ENCODE measurements at places on chromosomes 5 and 9.

DNA sequence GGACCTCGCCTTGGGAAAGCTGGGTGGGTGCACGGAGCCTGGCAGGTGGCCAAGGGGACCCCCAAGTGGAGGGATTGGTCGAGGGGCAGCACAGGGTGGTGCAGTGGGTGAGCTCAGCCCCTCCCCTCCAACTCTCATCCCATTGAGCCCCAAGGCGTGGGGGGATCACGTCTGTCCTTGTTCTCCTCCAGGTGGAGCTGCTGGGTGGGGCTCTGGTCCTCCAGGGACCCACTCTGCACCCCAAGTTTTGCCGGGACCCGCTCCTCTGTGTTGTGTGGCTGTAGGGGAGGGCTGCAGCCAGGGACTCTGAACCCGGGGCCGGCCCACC, 3.6 kb upstream of the FUT7 start:
- DNase-seq, result no peak

- no peak for DNase-seq
Observed at GRCh38 chr9:127568618-127568970, 43.5 kb upstream of the STXBP1 start.

DNA sequence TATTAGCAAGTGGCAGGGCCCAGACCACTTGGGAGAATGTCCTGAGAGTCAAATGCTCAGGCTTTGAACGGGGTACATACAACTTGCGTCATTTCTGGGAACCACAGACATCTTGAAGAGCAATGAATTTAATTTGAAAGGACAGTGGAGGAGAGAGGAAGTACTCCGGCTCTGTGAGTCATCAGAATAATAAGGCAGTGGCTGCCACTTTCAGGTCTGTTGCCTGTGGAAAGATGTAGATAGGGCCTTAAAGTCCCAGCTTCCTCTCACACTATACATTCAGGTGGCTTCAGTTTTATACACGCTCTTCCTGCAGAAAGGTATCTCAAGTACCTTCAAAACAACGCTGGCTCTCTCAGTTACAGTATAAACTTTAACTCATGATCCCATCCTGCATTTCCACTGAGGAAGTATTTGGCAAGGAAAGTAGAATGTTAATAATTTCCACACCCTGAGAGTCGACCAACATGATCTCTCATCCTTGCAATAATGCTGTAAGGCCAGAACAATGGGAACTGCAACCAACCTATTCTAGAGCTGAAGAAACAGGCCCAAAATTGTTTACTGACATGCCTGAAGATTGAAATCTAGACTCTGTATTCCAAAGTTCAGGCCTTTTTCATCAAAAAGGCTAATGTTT, 6.8 kb upstream of the PRUNE2 start:
- DNase-seq, result peak; percentile 65

DNA sequence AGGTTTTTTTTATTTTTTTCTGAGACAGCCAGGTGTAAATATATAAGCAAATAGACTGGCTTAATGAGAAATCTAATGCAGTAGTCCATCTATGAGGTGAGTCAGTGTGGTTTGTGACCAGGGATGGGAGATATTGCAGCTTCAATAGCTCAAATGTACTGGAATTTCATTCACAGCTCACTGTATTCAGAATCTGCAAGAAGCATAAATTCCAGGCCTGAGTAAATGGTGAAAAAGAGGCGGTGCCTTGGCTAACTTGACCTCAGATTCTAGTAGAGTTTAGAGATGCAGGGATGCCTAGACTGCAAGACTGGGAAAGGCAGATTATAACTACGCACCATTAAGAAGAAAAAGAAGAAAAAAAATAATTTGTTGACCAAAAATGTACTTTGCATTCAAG, 151.9 kb upstream of the SMC2 start:
- DNase-seq, result no peak

GRCh38 chr9:124835026-124835557, 18.2 kb upstream of the WDR38 start:
- peak; percentile 45 for DNase-seq

GRCh38 chr5:35274839-35275509, 44.7 kb upstream of the PRLR start:
- DNase-seq, result no peak

- no peak for DNase-seq
Observed at GRCh38 chr9:105328296-105328695, 83.8 kb downstream of the SLC44A1 start.

GRCh38 chr5:1035421-1036405, 27.1 kb downstream of the NKD2 start:
- no peak for DNase-seq

DNA sequence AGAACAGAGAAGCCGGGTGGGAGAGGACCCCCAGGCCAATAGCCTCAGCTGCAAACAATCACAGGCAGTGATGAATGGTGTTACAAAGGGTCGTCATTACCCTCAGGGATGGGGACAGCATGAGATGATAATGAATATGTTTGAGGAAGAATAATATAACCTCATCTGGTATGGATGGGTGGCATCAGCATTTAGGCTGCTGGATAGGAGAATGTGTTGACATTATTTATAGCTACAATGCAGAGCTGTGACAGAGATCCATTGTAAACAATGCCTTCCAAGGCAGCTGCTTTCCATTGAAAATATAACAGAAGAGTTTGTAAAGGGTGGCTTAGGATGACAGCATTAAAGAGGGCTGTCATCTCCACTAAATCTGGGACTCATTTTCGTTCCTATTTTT, 365.5 kb downstream of the KCNN2 start:
- no peak for DNase-seq

DNA sequence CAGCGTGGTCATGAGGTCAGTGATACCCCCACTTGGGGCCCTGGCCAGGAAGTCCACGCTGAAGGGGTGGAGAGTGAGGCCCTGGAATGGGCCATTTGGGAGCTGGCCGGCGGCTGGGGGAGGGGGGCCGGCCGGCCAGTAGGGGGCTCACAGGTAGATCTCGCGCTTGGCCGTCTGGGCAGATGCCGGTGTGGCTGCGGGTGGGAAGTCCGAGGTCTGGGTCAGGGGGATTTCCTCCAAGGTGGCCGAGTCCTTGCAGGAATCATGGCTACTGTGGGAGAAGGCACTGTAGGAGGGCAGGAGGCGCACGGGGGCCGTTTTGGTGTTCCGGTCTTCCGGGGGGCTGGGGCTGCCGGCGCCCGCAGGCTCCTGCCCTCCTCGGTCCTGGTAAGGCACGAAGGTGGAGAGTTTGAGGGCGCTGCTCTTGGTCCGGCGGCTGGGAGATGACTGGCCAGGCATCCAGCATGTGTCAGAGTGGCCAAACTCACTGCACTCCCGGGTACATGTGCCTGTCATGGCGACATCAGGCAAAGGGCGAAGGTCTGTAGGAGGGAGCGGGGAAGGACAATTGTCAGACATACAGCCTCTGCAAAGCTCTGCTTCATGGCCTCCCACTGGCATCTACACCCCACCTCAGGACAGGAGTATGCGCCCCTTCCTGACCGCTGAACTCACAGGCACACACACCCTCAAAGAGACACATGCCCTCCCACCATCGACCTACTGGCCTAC, 24.1 kb downstream of the PCDH1 start:
- DNase-seq, result no peak

DNA sequence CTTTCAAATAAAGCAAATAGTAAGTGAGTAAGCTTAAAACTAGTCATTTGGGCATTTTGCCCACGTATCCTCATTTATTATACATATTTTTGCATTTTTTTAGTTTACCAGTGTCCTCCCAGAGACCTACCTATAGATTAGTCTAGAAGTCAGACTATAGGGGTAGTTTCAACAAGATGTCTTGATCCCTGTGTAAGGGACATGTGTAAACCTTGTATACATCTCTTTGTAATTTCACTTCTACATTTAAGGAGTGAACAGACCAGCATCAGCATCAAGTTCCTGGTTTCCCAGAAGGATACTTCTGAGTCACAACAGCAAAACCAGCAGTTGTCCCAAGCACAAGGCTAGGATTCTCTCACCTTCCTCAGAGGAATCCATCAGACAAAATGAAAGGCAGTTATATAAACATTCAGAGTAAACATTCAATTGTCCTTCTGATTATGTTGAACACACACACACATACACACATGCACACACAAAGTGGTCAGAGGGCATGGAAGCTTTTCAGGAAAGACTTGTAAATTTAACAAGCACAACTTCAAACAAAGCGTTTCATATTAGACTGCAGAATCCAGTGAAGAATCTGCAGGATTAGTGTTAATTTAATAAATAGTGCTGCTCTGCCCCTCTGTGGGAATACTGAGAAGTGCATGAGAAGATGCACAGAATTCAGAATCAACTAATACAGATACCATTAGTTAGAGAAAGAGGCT, 55.4 kb downstream of the HINT1 start:
- peak; percentile 35 for DNase-seq

DNA sequence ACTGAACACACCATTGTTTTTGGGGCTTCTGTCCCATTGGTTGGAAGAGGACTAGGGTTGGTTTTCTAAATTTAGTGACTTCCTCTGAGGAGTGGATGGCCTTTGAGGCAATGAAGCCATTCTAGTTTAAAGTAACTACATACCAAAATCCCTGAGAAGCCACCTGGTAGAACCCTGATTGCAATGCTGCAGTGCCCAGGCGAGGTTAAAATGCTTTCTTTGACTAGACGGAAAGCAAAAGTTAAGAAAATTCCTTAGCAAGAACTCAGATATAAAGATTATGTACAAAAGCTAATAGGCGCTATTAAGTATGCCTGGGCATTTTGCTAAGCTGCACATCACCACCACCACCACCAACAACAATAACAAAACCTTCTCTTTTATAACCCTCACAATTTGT, 20.6 kb downstream of the GLRX start:
- DNase-seq, result no peak

DNA sequence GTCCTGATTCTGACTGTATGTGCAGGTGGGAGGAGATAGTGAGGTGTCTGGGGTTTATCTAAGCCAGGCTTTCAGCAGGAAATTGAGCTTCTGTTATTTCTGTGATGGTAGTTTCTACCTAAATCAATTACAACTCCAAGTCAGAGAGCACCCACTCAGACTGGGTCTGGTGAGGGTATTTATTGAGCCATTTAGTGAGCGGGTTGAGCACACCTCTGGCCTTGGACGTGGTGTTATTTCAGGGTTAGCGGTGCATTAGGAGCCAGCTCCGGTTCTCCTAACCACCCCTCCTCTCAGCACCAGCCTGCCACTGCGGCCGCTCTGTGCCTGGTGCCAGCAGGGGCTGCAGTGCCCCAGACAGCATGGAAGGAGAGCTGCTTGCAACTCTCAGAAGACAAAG, 238.9 kb downstream of the CACNA1B start:
- DNase-seq, result no peak

DNA sequence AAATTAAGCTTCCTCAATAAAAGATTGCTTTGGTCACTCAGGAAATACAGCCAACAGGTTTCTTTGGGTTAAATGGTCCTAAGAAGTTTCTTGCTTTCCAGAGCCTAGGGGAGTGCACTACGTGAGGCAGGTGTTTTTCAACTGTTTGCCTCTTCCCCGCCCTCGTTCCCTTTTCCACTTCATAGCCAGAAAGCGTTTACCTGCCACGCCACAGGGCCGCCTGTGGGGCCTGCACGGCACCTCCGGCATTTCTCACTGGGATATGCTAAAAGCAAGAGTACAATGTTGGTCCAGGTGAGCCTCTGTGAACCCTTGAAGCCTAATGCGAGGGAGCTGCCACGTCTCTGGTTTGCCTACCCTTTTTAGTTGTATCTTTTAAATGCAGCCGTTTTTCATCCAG, 167.6 kb upstream of the OTULINL start:
- DNase-seq, result no peak

DNA sequence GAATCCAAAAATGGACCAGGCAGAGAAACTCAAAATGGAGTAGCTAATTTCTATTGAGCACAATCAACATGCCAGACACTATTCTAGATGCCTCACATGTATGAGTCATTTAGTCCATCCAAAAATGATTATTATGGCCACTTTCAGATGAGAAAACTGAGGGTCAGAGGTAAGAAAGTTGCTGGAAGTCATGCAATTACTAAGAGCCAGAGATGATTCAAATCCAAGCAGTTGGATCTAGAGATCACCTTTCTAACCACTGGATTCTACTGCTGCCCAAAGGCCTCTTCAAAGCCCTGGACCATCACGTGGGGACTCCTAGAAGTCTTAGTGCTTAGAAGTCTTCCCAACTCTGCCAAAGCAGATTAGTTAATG, 51.8 kb upstream of the HMHB1 start:
- no peak for DNase-seq

GRCh38 chr9:96084331-96084734, 208.8 kb downstream of the ERCC6L2 start:
- DNase-seq, result no peak

- peak; percentile 42 for DNase-seq
Observed at GRCh38 chr5:38827525-38827924, 18.3 kb upstream of the OSMR start.

All from AG10803 (cell line).